Heart right ventricle (tissue), 16 donors: ENCODE measurements at places on chromosomes 11 and 22. TPM values are rescaled to one million over a fixed set of nuclear protein-coding genes. Genes with fewer than 3 reads are reported as not detected.

DNA sequence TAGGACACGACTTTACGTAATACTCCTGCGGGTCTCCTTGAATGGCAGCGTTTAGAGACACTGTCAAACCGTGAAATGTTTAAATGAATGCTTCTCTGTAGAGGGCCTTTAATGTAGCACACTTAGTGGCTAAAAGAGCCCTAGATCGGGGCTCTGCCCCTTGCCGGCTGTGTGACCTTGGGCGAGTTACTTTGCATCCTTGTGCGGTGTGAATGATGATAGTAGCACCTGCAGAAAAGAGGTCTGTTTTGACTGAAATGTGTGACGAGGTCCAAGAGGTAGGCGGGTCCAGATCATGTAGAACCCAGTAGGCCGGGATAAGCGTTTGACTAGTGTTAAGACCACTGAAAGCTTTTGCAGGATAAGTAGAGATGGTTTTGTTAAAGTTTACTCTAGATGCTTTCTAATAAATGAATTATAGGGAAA is 866 bp downstream of the MED17 start:
- no peak for DNase-seq

DNA sequence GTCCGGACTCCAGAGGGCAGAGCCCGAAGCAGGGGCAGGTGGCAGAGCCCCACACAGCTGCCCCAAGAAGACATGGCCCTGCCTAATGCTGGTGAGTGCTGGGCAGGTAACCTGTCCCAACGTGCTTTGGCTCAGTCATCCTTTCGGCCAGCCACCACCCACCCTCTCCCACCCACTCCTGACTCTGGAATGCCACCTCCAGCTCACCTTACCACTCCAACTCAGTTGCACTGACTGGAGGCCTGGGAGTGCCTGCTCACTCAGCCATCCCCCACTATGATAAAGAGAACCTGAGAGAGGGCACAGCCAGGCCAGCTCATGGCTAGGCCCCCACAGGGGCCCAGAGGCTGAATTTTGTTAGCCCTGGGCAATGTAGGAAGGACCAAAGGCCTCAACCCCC is 53.8 kb upstream of the MPEG1 start:
- DNase-seq: no peak

The TUBA8 gene
- 44.9 TPM for polyA plus RNA-seq

DNA sequence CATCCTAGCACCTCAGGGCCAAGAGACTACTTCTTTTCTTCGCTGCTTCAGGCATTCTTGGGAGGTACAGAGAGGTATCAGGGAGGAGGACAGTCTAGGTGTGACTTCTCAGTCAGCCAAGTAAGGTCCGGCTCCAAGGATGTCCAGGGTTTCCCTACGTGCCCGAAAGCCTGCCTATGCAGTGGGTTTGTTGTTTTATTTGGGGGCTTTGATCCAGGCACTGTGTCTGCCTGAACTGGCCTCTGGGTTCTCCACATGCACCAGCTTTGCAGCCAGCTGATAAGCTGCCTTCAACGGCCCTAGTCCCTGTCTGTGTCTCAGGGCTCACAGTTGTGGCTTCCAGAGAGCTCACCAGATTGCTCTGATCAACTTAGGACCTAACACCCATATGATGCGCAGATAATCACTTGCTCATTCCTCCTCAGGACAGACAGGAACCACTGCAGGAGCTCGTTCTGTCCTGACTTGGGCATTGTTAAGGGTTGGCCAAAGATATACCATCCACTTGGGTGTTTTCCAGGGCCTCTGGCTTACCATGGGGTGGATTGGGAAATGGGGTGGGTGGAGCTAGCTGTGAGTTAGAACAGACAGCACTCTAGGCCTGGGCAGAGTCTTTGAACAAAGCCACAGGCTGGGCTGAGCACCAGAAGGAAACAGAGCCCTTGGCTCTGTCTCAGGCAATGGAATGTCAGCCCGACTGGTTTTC is 45.5 kb upstream of the CRYBB3 start:
- DNase-seq: peak; percentile 76

GRCh38 chr11:71491940-71492339 is 35.1 kb upstream of the KRTAP5-7 start:
- no peak for DNase-seq

GRCh38 chr11:11069841-11070835 is 212.3 kb upstream of the ZBED5 start:
- DNase-seq: no peak

- DNase-seq: no peak
These were observed 48.8 kb upstream of the ASPHD2 start for GRCh38 chr22:26380072-26380830.

- no peak for DNase-seq
These were observed 12.1 kb downstream of the HPS4 start for GRCh38 chr22:26471522-26471921.

GRCh38 chr22:30668386-30668710 is 673 bp upstream of the DUSP18 start:
- DNase-seq: no peak

- no peak for DNase-seq
These were observed 24.7 kb downstream of the TPCN2 start for GRCh38 chr11:69073469-69073868.

DNA sequence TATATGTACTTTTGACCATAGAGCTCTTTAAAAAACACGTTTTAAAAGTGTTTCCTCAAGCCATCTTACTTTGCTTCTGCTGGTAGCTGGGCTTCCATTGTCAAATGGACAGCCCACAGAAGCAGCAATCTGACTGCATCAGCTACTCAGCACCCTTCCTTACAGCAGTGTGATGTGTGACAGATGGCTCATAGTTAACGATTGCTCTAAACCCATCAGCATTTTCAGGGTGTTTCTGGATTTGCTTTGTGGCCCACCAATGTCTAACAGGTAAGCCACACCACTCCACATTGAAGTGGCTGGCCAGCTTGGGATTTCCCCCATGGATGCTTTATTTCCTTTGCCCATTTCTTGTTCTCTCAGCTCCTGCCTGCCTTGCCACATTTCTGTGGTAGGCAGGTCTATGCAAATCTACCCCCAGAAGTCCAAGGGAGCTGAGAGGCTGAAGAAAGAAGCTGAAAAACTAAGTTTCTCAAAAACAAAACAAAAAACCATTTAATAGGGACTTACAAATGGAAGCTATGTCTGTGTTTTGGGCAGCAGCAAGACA is 7.3 kb upstream of the FAR1 start:
- no peak for DNase-seq

The APOBEC3G gene
- 5.6 TPM for polyA plus RNA-seq

DNA sequence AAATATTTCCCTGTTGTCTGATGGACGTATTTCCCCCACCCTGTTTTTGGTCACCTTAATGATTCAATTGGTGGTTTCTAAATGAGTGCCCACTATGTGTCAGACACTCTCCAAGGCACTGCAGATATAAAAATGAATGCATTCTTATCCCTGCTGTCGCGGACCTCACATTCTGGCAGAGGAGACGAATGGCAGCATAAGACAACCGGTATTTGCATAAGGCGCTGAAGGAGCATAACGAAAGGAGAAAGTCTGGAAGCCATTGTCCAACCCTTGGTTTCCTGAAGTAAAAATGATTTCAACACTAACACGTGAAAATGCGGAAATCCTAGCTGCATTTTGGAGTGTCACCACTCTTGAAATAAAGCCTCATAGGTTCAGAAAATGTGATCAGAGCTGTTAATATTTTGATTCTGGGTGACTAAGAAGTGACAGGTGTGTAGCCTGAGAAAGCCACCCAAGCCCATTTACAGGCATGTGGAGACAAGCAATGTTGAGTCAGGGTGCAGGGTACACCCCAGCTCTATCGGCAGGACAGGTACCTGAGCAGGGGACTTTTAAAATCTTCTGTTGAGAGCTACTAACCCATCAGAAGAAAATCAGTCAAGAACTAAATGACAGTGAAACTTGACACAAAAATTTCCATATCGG is 10.1 kb upstream of the GAB2 start:
- DNase-seq: no peak

DNA sequence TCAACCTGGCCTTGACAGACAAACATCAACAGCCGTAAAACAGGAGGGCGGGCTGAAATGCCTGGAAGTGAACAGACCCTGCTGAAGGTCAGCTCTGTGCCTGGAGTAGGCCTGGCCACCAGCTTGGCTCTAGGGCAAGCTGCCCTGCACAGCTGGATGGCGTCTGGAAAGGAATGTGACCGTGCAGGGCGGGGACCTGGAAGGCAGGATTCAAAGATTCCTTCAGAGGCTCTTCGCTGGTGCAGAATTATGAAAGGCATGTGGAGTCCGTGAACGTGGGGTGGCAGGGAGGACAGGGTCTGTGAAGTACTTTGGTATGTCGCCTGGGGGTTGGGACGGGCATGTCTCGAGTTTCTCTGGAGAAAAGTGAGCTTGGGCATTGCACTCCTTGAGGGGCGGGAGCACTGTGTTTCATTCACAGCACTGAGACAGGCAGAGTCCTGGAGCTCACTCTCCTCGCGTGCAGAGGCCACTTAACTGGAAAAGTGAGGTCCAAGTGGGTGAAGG is 1.5 kb downstream of the EHD1 start:
- no peak for DNase-seq

The OR8D1 gene
- polyA plus RNA-seq: not detected

The MFRP gene
- 0.04 TPM for polyA plus RNA-seq

GRCh38 chr22:48352086-48352911 is 1475.4 kb downstream of the BRD1 start:
- DNase-seq: no peak

The SYCE3 gene
- not detected for polyA plus RNA-seq

DNA sequence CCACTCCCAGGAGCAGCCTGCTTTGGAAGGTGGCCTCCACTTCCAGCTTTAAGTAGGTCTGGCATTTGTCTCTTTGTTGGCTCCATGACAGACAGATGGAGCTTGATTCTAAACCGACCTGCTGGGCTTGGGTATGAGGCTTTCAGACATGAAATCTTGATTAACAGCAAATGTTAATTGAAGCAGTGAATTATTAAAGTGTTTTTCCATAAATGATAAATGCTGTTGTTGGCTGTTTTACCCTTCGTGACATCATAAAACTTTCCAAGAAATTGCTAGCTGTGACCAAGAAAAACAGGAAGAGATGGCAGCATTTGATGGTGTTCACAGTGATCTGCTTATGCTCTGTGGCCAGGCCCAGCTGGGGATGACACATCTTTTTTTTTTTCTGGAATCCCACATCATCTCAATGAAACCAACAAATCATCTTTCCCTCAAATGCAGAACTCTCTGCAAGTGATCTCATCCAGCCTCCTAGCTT is 66.1 kb downstream of the RBMXL2 start:
- DNase-seq: peak; percentile 3

GRCh38 chr22:46551996-46552395 is 14.6 kb upstream of the CELSR1 start:
- no peak for DNase-seq

DNA sequence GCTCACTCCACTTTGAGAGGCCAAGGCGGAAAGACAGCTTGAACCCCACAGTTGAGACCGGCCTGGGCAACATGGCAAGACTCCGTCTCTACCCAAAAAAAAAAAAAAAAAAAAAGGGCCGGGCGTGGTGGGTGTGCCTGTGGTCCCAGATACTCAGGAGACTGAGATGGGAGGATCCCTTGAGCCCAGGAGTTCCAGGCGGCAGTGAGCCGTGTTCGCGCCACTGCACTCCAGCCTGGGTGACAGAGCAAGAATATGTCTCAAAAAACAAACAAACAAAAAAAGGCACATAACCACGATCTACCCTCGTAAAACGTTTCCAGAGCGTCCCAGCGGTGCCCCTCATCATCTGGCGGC is 861 bp upstream of the RAD9A start:
- no peak for DNase-seq

The NEFH gene
- polyA plus RNA-seq: 0.07 TPM

The FOLH1 gene
- polyA plus RNA-seq: 0.03 TPM

GRCh38 chr11:2671748-2672147 is 28.0 kb downstream of the KCNQ1OT1 start:
- no peak for DNase-seq

GRCh38 chr11:66958956-66959274 is 732 bp upstream of the PC start:
- DNase-seq: no peak

- DNase-seq: no peak
These were observed 16.5 kb downstream of the USP35 start for GRCh38 chr11:78205256-78205655.

DNA sequence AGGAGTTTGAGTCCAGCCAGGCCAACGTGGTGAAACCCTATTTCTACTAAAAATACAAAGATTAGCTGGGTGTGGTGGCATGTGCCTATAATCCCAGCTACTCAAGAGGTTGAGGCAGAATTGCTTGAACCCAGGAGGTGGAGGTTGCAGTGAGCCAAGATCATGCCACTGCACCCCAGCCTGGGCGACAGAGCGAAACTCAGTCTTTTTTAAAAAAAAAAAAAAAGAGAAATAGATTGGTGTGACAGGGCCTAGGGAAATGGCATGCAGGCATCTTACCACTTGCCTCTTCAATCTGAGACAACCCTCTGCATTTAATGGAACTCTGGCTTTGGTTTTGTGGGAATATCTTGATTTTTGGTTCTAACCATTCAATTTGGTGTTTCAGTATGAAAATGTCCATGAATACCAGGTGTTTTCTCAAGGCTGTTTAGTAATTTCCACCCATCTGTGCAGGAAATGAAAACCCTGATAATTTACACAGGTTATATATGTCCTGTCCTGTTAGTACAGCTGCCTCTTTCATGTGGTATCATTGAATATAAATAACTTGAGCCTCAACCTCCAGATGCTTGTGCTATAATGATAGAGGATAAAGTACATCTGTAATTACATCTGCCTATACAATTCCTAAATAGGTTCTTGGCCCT is 8.4 kb downstream of the XBP1 start:
- no peak for DNase-seq

The LGALS1 gene
- polyA plus RNA-seq: 1,777 TPM

GRCh38 chr22:40511604-40512003 is 124.9 kb downstream of the MRTFA start:
- no peak for DNase-seq

- DNase-seq: no peak
These were observed 29.7 kb downstream of the AP2A2 start for GRCh38 chr11:955154-956063.

The ALX4 gene
- polyA plus RNA-seq: 0.07 TPM

- no peak for DNase-seq
These were observed 24.1 kb upstream of the WNT7B start for GRCh38 chr22:46001046-46001425.

The SLC22A25 gene
- not detected for polyA plus RNA-seq

The DDTL gene
- polyA plus RNA-seq: 4.9 TPM

- DNase-seq: no peak
These were observed 2.9 kb upstream of the CTSC start for GRCh38 chr11:88340366-88340935.

GRCh38 chr11:3849297-3849874 is 6.1 kb upstream of the STIM1 start:
- no peak for DNase-seq

The RPL3 gene
- polyA plus RNA-seq: 1,621 TPM

- no peak for DNase-seq
These were observed 11.0 kb upstream of the CERK start for GRCh38 chr22:46748908-46749675.

The DDX25 gene
- not detected for polyA plus RNA-seq

The MS4A14 gene
- polyA plus RNA-seq: 2.6 TPM

GRCh38 chr11:71998649-71999310 is at the start of gene IL18BP:
Gene IL18BP (plus strand): TSS chr11:71998909. CDS start chr11:71999985, 1,076 bp downstream.
- DNase-seq: peak; percentile 46

DNA sequence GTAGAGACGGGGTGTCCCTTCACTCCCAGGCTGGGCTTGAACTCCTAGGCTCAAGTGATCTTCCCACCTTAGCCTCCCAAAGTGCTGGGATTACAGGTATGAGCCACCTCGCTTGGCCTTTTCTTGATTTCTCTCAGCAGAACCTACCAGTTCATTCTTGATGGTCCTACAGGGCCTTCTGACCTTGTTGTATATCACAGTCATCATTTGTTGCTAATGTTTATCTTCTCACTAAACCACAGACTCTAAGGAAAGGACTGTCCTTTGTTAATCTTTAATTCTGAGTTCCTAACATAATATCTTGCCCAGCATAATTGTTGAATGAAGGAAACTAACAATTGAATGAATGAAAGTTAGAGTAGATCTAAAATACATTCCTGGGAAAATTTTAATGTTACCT is 22.0 kb upstream of the ZC3H12C start:
- no peak for DNase-seq

The SLCO2B1 gene
- polyA plus RNA-seq: 5.2 TPM
